ENCODE measurements at places on chromosomes 5 and 9. TPM values are rescaled to one million over a fixed set of nuclear protein-coding genes. Genes with fewer than 3 reads are reported as not detected.

DNA sequence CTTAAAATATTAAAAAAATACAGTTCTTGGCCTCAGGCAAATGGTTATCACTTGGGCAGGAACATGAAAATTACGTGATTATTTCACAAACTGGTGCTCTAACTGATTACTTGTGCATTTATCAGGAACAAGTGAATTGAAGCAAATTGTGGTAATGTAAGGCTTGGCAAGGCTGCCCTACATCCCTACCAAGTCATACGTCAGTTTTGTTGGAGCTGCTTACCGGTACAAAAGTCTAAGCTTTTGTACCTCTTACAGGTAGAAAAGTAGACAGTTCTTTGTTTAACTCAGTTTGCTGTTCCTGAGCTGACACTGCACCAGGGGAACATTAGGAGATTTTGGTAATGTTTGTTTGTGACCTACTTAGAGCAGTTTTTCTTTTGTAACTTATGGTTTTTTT lies 2.2 kb downstream of the G3BP1 start:
- DNase-seq, result no peak

GRCh38 chr9:78575081-78575480 lies 278.2 kb downstream of the PSAT1 start:
- no peak for DNase-seq

NR5A1 gene
- not detected for total RNA-seq

UHRF2 gene
- 73.1 TPM for total RNA-seq

- DNase-seq, result no peak
These were observed 18.6 kb upstream of the MOB3B start for GRCh38 chr9:27548055-27548741.

- no peak for DNase-seq
These were observed 336.3 kb downstream of the KDM4C start for GRCh38 chr9:7094052-7094451.

DNA sequence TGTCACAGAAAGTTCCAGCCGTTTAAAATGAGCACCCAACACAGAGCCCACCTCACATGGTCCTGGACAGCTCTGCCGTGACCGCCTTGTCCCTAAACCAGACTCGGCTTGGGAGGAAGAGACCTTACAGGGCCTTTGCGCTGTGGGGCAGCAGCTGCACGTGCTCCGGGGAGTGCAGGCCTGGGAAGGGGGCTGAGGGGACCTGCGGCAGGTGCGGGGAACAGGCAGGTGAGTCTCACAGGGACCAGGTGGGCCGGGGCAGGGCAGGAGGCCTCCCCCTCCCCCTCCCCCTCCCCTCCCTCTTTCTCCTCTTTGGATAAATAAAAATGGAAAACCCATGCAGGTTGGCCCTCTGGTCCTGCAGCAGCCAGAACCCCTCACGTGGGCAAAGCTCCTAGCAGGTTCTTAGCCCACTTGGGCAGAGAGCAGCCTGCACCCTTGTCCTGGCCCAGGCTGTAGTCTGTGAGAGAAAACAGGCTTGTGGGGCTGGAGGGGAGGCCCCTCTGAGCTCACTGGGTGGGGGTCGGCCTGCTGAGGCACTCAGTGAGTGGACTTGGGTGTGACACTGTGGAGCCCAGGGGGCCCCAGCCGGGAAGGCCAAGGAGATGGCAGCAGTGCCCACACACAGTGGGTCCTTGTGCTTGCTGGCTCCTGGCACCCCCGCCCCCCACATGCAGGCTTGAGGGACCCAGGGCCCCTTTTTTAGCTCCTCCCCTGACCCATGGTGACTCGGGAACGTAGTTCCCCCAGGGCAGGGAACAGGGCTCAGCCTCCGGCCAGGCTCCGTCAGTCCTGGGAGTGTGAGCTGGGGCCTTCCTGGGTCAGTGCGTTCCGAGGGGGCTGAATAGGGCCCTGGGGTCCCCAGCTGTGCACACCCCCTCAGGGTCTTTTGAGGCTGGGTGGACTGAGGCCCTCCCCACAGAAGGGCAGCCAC lies 40.0 kb upstream of the CACNA1B start:
- DNase-seq, result no peak

KCTD16 gene
- 1.4 TPM for total RNA-seq

PTGR1 gene
- total RNA-seq, result 14.5 TPM

GRCh38 chr9:6330958-6331634 lies 2.9 kb downstream of the TPD52L3 start:
- DNase-seq, result no peak

SOX30 gene
- 0.14 TPM for total RNA-seq

MYO10 gene
- 1.5 TPM for total RNA-seq

DRD1 gene
- total RNA-seq, result not detected

All from activated naive CD4-positive, alpha-beta T cell treated with anti-CD3 and anti-CD28 coated beads, Interleukin-2, amount 50 U/mL, for 72 hours (primary cell).